Stimulated activated naive CD4-positive, alpha-beta T cell treated with Interleukin-2 at 50 U/mL for 16 hours (primary cell): ENCODE measurements at places on chromosomes 5 and 9.

GRCh38 chr9:87446527-87446926 lies 51.1 kb upstream of the DAPK1 start:
- no peak for DNase-seq

DNA sequence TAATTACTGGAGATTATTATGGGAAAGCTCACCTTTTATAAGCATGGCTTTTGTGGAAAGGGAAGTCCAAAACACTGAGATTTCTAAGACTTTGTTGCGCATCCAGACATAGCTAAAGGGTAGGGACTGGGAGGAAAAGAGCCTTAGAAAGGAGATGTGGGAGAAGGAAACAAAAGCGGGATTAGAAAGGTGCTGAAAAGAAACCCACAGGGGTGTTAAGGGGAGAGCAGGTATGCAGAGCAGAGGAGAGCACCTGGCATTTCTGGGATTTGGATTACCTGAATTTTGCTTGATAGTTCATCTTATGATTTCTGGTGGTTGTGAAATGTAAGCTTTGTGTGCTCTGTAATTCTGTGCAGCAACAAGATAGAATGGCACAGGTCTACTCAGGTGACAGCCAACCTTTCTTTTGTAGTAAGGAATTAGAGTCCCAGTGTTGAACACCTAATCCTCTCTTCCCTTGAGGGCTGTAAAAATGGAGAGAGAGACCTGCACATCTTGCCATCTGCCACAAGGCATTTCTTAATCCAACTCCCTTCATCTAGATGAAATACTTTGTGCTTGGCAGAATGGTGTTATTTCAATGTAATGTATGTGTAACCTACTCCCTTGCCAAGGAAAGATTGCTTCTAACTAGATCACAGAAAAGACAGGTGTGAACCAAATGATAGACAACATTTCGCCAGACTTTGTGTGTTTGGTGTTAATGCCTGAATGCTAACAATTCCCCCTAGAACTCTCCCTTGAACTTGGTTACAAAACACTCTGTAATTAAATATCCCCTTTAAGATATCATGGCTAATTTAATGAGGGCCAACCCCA lies 47.4 kb downstream of the ATPSCKMT start:
- no peak for DNase-seq

DNA sequence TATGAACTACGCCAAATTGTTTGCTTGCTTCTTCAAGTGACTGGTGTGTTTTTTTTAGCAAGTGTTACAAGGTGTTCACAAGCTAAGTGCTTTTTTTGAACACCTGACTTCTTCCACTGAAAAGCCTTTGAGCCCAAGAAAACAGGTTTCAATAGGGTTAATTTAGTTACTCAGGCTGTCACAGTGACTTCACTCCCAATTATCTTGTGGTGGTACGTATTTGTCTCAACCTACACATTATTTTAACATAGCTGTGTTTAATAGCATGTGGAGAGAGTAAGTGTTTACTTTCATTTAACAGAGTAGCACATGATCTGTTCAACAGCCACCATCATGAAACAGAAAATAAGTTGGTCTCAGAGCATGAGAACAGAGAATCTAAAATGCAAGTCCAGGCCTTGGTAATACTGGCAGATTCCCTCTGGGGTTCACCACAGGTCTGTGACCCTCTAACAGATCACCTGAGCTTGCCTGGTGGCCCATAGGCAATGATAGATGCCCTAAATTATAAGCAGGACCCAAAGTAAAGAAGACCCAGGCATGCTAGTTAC lies 267.7 kb upstream of the SMARCA2 start:
- no peak for DNase-seq

GRCh38 chr9:14127656-14128055 lies 186.3 kb downstream of the NFIB start:
- DNase-seq: no peak

GRCh38 chr5:107570805-107571531 lies 99.8 kb downstream of the EFNA5 start:
- DNase-seq: no peak

DNA sequence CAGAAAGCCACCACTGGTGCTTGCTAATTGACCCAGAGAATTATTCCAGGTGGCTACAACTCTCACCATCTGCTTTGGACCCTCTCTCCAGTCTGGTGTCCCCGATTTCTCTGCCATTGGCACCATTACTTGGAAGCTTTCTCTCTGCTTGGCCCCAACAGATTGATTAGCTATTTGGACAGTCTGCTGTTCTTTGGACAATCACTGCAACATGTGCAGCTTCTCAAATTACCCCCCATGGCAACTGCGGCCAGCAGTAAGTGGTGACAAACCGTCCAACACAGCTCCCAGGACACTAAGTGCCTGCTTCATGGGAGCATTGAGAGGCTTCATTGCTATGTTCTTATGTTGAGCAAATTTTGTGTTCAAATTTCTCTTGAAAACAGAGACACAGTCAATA lies 309.8 kb downstream of the TAF11L14 start:
- no peak for DNase-seq

GRCh38 chr5:87267574-87268125 lies at the start of gene RASA1:
TSS of gene RASA1 (plus strand) at chr5:87267883. CDS start at chr5:87268452, 569 bp downstream.
- peak; percentile 83 for DNase-seq

GRCh38 chr9:72857624-72857996 lies 95.2 kb downstream of the ALDH1A1 start:
- DNase-seq: no peak

- no peak for DNase-seq
Observed at GRCh38 chr9:136119883-136120393, 1.3 kb upstream of the TMEM250 start.

DNA sequence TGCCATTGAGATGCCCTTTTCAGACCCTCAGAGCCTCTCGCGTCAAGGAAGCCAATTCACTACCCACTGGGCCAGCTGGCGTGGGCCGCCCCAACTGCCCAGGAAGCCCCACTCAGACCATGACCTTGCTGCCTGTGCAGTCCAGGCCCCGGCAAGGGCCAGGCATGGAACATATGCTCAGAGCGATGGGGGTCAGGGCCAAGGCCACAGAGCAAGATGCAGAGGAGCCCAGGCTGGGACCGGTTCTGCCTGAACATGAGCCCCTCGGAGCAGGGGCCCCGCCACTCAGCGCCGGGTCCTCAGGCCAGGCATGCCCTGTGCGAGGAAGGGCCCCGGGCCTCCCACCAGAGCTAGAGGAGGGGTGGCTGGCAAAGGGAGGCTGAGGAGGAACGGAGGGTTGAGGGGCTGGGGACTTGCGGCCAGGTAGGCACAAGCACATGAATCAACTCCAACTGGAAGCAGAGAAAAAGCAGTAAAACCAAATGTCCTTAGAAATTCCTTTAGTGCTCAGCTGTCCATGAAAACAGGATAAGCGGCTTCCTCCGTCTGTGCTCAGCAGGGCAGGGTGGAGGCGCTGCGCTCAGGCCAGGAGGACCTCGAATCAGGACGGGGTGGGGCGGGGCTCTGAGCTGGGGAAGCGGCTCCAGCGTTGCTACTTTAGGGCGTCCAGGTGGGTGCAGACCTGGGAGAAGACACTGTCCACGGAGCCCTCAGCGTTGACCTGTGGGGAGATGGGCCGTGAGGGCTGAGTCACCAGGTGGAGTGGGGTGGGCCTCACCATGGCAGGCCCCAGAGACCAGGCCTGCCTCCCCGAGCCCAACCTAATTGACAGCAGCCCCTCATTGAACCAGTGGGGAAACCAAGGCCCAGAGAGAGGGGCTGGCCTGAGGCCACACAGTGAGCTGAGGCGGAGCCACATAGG lies 9.9 kb downstream of the AK1 start:
- no peak for DNase-seq

DNA sequence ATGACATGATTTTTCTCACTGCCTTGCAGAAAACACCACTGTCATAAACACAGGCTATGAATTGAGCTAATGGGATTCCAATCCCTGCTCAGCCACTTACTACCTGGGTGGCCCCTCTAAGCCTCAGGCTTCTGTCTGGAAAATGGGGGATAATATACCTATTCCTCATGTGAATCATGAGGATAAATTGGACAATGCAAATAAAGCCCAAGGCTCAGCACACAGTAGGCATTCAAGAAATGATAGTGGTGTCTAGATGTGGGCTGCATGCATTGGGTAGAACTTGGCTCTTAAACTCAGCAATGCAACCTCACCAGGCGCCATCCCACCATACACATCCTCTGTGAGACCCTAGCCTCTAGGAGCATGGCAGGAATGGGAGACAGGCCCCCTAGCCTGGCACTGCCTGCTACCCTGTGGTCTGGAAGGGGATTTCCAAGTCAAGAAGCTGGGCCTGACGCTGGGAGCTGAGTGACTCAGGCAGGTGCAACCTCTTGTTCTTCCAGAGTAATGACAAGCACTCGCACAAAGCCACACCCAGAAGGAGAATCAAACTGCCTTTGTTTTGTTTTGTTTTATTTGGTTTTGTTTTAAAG lies 2.3 kb upstream of the TNIP1 start:
- DNase-seq: peak; percentile 76

DNA sequence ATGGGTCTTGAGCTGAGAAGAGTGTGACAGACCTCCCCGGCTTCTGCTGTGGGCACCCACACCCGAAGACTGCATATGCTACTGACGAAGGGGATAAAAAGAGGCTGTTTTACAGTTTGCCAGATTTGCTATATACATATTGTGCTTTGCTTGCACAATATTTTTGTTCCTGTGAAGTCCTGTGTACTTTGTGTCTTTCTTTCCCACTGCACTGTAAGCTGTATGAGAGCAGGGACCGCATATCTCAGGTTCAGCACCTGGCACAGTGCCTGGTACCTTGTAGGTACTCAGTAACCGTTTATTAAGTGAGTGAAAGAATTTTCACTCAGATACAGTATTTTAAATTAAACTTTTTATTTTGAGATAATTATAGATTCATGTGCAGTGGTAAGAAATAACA lies 8.2 kb upstream of the GARNL3 start:
- DNase-seq: no peak

- DNase-seq: no peak
Observed at GRCh38 chr5:1498623-1499416, 24.9 kb downstream of the LPCAT1 start.

DNA sequence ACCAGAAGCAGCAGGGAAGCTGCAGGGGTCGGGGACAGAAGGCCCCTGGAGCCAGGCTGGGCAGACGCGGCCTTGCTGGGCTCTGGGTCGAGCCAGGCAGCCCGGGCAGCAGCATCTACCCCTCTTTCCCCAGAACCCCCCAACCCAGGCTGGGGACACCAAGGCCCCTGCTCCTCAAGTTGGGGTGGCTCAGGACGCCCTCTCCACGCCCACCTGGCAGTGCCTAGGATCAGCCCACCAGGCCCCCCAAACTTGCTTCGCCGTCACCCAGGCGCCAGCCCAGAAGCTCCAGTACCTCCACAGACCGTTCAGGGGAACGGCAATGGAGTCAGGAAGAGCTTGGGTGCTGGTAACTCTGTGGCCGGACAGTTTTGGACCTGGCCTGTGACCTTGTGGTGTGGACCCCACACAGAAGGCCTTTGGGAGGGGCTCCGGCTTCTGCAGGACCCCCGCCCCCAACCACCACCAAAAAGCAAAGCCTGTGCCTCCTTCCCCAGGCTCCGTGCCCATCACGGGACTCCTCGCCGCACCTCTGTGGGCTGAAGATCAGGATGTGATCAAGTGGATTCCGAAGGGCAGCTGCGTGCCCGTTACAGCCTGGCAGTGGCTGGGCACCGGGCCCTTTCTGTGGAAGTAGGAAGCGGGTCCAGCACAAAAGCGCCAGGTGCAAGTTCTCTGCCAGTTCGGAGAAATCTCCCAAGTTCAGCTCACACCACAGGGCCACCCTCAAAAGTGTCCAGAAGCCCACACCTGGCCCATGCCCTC lies 2.1 kb downstream of the SLC12A7 start:
- DNase-seq: no peak

- DNase-seq: no peak
Observed at GRCh38 chr5:11323761-11324160, 562.7 kb upstream of the DAP start.

- no peak for DNase-seq
Observed at GRCh38 chr9:79308012-79308411, 263.8 kb upstream of the TLE4 start.

GRCh38 chr5:168364750-168365550 lies 73.5 kb downstream of the WWC1 start:
- no peak for DNase-seq

DNA sequence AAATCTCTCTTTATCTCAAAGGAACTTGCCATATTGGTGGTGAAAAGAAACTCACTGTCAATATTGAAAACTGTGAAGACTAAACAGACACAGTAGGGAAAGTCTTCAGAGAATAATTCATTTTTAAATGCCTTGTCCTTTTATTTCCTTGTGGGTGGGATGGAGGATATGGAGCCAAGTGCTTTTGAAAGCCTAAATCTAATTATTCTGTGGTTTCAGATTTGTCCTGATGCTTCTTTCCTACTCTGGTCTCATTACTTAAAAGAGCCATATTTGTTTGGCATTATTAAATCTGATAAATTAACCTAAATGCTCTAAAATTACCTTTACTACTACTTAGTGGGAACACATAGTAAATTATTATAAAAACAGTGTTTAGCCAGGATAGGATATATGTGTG lies 258.3 kb upstream of the EFNA5 start:
- DNase-seq: no peak

DNA sequence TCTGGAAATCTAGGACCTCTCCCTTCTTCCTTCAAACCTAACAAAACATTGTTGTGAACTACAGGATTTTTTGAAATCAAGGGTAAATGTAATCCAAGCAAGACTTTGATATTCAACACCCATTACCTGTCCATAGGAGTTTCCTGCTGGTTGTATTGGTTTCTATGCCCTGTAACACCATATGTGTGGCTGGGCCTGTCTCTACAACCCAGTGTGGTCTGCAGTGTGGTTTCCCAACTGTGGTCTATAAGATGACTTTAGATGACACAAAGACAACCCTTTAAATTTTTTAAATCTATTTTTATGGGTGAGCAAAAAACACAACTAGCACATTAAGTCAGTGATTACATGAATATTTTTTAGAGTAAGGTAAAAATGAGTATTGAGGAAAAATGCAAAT lies 93.1 kb downstream of the SMIM15 start:
- DNase-seq: no peak

GRCh38 chr9:89323390-89323789 lies 5.1 kb downstream of the SECISBP2 start:
- DNase-seq: no peak

- DNase-seq: no peak
Observed at GRCh38 chr5:140110646-140110957, 3.3 kb upstream of the PURA start.

DNA sequence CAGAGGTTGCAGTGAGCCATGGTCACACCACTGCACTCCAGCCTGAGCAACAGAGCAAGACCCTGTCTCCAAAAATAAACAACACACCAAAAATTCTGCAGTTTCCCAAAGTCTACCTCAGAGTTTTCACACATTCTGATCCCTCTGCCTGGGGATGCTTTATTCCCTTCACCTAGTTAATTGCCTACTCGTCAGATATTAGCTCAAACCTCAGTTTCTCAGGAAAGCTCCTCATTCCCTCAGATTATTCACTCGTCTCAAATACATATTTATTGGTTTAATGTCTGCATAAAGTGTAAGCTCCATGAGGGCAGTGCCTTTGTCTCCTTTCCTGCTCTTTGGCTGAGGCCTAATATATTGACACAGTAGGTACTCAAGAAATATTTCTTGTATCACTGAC lies 2.5 kb upstream of the MATR3 start:
- DNase-seq: no peak

GRCh38 chr9:31808766-31809165 lies 575.7 kb upstream of the ACO1 start:
- DNase-seq: no peak
